ENCODE measurements at places on chromosomes 3 and 15.

GRCh38 chr3:7393944-7394605, 533.2 kb downstream of the GRM7 start:
- DNase-seq: peak; percentile 3

GRCh38 chr3:10837849-10838248, 21.8 kb downstream of the SLC6A11 start:
- no peak for DNase-seq

- peak; percentile 17 for DNase-seq
Measured at GRCh38 chr3:119257654-119258410, 17.2 kb upstream of the B4GALT4 start.

DNA sequence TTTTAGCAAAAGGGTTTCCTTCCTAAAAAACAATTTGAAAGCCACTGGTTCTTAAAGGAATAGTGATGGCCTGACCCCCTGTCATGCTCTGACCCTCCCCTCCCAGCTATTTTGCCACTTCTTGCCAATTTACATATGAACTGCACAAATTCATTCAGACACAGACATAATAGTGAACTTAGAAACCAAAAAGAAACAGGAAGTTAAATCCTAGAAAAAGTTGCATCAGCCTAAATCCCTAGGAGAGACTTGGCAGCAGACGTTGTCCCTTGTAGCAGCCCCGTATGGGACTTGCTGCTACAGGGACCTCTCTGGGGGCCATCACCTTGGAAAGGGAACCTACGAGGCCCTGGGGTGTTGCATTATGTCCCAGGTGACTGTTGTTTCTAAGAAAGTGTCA, 14.3 kb upstream of the PDE8A start:
- no peak for DNase-seq

DNA sequence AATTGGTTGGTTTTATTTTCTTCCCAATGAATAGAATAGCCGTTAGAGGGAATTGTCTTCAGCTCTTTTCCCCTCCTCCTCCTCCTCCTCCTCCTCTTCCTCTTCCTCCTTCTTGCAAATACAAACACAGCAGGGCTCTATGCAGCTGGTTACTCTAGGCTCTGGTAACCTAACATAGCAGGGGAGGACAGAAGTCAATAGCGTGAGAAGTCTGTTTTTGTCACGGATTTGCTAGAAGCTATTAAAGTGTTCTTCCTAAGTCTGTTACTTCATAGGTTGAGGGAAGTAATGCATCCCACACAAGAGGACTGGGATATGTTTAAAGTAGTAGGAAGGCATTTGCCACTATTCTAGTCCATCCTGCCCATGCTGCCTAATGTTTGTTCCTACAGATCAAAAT, 374.7 kb upstream of the TPRG1 start:
- no peak for DNase-seq

DNA sequence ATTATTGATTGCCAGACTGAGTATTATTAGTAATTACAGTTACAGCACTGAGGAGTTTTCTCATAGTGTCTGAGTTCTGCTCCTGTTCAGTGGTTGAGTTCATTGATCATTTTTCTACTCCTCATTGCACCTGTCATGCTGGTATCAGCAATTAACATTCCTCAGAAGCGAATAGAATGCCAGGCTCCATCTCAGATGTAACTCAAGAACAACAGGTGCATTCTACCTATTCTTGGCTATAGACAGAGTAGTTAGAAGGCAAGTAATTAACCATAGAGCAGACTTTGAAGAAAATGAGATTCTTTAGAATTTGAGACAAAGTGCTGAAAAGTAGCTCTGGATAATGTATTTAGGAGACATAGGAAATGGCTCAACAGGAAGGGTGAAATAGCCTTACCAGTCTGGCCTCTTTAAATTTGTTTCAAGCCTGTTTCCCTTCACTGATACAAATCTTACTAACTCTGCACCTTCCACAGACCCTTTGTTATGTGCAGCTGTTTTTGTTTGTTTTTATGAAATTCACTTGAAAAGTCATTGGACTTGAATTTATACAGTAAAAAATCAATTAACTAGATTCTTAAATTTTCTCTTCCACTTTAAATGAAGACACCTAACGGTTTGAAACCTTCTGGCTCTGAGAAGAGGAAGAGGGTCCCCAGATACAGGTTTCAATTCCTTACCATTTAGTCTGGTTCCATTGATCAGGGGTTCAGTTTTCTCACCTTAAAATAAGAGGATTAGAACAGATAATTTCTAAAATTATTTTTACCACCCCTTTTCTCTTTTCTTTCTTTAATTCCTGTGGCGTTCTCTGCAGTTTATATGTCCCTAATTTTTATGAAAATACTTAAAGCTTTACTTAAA, 109.6 kb downstream of the FNDC3B start:
- no peak for DNase-seq

DNA sequence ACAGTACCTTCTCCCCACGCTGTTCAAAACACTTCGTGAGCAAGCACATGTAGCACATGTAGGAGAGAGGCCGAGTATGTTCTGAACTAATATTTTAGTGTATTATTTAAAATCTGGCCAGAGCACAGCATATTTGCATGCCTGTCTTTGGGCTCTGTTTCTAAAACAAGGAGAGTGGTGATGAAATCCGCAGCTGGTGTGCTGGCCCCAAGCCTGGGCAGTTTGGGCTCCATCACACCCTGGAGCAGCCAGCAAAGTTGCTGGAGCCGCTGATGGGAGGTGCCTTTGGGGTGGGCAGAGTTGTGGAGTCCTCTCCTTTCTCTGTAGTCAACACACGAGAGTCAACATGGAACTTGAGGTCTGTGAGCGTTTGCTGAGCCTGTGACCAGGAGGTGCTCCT, 116.6 kb downstream of the SLCO3A1 start:
- DNase-seq: no peak

GRCh38 chr3:180239939-180240338, 203.2 kb upstream of the PEX5L start:
- DNase-seq: no peak

DNA sequence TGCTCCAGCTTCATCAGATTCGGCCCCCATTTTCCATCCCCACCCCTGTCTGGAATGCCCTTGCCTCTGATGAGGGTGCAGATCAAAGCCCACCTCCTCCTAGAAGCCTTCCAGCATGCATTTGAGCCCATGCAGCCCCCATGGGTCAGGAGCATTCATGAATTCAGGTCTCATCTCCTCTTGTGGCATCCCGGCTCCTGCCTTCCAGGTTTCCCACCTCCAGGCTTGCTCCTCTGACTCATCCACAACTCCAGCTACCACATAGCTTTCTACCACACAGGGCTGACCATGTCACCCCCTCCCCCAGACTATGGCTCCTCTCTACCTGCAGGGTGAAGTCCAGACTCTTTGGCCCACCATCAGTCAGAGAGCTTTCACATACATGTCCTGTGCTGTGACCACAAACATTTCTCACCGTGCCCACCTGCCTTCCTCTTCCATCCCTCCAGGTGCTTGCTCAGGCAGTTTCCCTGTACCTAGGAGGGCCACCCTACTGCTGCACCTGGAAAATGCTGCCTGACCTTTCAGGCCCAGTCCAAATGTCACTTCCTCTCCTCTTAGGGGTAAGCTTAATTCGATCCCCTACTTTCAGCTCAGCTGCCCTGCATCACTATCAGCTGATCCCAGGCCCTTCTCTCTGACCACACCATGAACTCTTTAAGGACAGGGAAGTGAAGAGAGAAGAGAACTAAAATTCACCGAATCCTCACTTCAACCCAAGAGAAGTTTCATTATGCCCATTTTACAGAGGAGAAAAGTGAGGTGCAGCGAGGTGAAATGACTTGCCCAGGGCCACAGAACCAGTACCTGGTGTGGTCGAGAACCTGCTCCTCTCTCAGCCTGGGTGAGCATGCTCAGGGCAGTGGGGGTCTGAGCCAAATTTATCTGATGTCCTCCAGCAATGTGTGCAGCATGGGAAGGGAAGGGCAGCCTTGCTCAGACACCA, 13.7 kb upstream of the FGD5 start:
- DNase-seq: no peak

- no peak for DNase-seq
Measured at GRCh38 chr15:63025460-63025859, 17.1 kb upstream of the TPM1 start.

GRCh38 chr15:89457086-89457485, 39.3 kb downstream of the RHCG start:
- DNase-seq: no peak

DNA sequence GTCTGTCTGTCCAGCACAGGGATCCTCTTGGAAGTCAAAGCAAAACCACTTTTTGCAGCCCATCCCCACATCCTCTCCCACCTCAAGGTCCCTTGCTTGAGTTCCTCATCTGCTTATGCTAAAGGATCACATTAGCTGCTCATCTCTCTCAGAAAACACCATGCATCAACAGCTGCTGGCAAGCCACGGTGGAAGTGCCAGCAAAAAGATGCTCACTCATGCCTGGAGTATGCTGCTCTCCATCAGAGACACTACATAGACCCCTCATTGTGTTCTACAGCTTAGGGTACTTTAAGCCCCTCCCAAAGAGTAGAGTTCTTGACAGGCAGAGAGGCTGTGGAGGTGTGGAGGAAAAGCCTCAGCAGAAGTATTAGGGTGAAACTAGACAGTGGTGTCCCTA, 94.6 kb upstream of the COL8A1 start:
- no peak for DNase-seq

DNA sequence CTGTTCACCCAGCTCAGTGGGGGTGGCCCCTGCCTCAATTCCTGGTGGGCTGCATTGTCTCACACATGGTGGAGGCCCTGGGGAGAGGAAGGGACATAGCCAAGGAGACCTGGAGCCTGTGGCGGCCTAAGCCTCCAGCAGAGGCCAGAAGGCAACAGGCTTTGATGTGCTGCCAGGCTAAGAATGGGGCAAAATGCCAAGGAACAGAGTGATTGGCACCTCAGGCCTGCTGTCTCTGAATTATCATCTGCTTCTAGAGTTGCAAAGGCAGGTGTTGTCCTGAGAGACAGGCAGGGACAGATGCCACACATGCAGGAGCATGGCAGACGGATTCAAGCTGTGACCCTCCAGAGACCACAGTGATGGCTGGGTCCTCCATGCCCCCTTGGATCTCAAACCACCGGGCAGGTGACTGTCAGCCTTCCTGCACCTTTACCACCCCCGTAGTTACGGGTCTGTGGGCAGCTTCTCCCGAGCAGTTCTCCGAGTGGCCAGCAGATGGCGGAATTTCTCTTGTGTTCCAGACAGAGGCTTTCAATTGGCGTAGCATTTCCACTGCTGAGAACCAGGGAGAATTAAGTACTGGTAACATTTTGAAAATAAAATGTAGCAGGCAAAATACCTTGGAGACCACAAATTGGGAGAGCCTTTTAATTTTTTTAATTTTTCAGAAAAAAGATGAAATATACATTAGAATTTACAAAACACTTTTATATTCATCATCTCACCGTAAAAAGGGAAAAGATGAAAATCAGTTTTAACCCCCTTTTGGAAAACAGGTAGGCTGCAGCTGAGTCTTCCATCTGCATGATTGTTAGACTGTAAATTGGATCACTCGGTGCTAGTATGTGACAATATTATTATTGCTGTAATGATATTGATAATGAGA, 525.5 kb upstream of the CFAP20DC start:
- peak; percentile 79 for DNase-seq

- no peak for DNase-seq
Measured at GRCh38 chr3:11290743-11291680, 18.8 kb downstream of the ATG7 start.

DNA sequence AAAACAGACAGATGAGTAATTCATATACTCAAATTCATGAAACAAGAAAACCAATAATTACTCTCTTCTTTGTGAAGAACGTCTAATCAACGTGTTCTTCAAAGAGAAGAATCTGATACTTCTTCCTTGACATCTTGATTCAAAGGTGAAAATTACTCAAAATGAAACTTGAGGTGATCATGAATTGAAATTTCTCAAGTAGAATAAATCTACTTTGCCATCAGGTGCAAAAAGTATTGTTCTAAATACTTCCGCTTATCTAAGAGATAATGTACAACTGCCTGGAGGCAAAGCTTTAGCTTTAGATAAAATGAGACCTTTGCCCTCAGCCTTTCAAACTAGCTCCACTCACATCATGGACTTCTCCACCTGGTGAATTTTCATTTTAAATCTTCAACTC, 13.9 kb upstream of the XXYLT1 start:
- DNase-seq: no peak

GRCh38 chr3:50450209-50450921, 53.1 kb downstream of the CACNA2D2 start:
- no peak for DNase-seq

DNA sequence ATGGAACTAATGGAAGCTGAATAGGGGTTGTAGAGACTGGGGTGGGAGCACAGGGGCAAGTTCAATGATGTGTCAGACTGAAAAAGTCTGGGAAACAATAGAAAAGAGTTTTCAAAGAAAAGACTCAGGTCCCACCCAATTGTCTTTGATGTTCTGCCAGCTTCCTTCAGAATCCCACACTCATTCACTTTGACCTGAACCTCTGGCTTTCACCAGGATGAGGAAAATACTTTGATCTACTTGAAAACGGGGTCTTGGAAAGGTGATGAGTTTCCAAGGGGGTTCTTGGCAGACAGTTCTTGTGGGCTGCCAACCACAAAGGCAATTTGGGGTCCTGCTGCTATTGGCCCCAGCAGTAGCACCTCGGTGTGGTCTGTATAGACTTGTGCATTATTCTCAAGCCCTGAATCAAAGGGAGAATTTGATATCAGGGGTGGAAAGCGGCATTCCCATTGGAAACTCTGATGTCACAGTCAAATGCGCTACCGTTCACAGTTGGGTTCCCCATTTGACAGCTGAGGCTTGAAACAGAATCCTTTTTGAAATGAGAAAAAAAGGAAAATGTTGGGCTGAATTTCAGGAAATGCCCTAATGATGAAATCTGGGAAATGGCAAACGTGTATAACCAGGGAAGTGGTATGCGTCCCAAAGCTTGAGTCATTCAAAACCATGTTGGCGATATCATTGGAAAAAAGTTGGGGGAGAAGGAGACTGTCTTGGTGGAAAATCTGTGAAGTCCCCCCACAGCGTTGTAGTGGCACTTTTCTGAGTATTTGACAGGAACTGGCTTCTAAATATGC, 229.2 kb upstream of the LRTM1 start:
- DNase-seq: no peak

DNA sequence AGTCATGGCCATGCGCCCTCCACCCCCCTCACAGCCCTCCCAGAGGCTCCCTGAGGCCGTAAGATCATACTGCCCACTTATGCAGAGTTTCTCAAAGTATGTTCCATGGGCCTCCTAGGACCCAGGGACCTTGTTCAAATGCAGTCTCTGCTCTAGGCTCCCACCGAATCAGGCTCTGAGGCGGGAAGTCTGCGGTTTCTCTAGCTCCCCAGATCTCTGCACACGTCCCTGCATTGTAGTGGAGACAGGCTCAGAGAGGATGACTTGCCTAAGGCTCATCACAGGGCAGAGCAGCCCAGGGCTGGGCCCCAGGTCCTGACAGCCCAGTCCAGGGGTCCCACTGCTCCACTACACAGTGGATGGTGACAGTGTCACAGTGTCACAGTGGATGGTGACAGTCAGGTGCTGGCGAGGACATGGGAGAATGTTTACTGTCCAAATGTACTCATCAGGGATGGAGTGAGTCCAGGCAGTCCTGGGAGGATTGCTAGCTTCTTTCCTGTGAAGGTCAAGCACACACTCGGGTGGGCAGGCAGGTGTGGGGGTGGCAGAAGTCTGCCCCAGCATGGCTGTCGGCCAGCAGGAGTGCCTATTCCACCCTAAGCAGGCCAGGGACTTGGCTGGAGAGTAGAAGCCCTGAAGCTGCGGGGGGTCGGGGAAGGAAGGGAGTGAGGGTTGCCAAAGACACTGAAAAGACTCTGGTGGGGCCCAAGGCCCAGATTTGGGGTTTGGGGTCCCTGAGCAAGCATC, 12.4 kb downstream of the ANKRD63 start:
- DNase-seq: no peak
